ENCODE measurements at places on chromosomes 7 and 10.

GRCh38 chr7:47439181-47439667 is 142.7 kb downstream of the TNS3 start:
- no peak for DNase-seq

DNA sequence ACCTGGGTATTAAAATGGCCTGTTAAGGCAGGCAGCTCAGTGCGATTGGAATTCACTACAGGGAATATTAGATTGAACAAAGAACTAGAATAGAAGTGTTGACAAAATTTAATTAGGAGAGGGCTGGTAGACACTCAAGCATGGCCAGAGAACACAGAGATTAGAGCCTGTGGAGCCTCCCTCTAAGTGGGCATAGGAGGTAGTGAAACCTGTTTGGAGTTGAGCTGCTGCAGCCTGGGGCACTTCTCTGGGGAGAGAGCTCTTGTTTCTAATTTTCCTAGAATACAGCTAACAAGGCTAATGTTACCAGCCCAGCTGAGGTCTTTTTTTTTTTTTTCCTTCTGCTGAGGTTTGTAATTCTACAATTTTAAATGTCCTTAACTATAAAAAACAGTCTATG is 46.4 kb downstream of the TMEM168 start:
- DNase-seq, result no peak

DNA sequence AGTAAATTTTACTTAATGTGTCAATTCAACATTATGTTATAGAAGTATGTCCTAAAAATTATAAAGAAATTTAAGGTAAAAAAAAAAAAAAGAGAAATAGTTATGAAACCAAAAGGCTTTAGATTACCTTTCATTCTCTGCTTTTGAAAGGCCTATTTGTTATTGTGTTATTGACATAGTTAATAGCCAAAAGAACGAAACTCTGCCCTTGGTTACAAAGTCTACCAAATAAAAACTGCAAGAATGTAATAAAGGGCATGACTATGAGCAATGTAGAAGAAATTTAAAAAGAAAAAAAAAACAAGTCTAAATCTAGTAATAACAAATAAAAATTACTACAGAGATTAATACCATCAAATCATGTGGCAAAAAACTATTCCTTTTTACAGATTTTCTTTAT is 10.6 kb downstream of the ACBD5 start:
- no peak for DNase-seq

DNA sequence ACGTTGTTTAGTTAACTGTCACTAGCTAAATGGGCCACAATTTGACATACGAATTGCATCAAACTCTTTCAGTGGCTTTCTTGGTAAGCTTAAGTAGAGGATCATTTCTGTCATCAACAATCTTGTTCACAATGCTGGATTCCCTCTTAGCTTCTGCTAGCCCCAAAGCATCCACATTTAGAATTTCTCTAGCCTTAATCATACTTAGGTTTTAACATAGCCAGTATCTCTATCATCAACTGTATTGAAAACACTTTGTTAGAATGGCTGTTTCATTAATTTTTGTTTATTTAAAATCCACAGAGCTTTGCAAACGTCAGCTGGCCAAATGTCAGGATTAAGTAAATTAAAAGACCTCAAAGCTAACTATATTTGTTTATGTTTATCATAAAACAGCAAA is 41.1 kb downstream of the ABRAXAS2 start:
- no peak for DNase-seq

DNA sequence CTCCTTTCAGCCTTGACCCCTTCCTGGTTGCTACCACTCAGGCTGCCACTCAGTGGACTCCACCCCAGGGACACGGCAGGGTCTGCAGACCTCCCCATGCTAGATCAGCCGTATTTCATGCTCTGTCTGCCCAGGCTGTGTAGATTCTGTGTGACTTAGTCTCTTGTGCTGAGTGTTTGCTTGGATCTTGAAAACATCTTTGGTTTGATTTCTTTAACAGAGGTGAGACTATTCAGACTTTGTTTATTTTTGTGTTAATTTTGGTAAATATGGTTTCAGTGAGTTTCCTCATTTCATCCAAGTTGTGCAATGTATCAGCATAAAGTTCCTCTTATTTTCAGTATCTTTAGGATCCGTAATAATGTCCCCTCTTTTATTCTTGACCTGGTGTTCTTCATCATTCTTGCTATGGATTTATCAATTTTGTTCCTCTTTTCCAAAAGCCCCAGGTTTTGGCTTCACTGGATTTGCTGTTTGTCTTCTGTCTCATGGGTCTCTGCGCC is 21.2 kb upstream of the PWWP2B start:
- DNase-seq, result no peak

- DNase-seq, result no peak
Observed at GRCh38 chr7:152847386-152847908, 87.9 kb downstream of the ACTR3B start.

- DNase-seq, result no peak
Observed at GRCh38 chr7:111074748-111075146, 16.2 kb upstream of the LRRN3 start.

GRCh38 chr10:6516929-6517284 is 63.2 kb downstream of the PRKCQ start:
- DNase-seq, result no peak

DNA sequence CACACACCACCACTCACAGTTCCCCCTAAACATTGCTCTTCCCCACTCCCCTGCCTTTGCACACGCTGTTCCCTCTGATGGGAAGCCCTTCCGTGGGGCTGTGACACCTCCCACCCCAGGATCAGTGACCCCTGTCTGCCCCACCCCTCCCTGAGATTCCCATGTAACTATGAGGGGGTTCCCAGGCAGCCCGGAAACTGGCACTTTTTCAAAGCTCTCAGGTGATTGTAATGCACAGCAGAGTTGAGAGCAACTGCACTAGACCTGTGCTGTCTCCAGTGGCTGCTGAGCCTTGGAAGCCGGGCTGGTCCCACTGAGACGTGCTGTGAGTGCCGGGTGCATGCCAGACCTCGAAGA is 29.8 kb downstream of the GPRIN2 start:
- no peak for DNase-seq

GRCh38 chr10:3081383-3081981 is 14.1 kb downstream of the PFKP start:
- no peak for DNase-seq

DNA sequence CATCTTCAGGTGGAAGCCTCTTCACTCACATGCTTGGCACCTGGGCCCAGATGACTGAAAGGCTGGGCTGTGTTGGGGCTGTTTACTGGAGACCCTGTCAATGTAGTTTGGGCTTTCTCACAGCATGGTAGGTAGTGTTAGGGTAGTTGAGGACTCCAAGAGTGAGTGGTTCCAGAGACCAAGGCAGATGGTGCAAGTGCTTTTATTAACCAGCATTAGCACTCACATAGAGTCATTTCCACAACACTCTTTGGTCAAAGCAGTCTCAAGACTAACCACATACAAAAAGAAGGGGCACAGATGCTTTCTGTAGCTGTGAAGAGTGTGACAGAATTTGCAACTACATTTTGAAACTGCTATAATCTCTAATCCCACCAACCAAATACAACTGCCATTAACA is 135.0 kb downstream of the RTKN2 start:
- no peak for DNase-seq

DNA sequence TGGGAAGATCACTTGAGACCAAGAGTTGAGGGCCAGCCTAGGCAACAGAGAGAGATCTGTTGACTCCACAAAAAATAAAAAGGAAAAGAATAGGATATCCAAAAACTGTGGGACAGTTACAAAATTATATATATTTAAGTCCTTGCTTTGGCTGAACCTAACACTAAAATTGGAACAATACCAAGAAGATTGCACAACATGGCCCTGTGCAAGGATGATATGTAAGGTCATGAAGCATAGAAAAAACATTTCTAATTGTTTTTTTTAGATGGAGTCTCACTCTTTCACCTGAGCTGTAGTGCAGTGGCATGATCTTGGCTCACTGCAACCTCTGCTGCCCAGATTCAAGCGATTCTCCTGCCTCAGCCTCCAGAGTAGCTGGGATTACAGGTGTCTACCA is 139.0 kb downstream of the TPST1 start:
- DNase-seq, result no peak

All from NCI-H1105 treated with DMSO at 0.1 percent for 48 hours (cell line).